Activated T-cell treated with anti-CD3 and anti-CD28 coated beads for 4 hours (primary cell): ENCODE measurements at places on chromosomes 3 and 15.

DNA sequence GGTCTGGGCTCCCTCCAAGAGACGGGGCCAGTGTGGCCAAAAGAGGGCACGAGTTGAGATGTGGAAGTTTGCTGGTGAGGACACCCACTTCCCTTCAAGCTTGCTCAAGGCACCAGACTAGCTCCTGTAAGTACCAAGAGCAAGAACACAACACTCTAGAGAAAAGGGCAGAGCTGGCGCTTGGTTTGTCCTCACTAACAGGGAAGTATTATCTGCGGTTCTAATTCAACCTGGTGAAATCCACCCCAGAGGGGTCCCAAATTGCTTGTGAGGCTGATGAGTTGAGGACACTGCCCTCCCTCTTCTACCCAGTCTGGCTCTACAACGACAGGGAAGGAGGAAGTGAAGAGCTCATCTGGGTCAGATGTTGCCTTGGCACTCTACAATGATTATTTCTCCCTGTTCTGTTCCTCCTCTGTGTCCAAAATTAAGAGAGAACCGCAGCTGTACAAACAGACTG is 16.9 kb upstream of the FSIP1 start:
- DNase-seq, result no peak

- no peak for DNase-seq
These were observed 20.9 kb downstream of the PGBD4 start for GRCh38 chr15:34122771-34123183.

DNA sequence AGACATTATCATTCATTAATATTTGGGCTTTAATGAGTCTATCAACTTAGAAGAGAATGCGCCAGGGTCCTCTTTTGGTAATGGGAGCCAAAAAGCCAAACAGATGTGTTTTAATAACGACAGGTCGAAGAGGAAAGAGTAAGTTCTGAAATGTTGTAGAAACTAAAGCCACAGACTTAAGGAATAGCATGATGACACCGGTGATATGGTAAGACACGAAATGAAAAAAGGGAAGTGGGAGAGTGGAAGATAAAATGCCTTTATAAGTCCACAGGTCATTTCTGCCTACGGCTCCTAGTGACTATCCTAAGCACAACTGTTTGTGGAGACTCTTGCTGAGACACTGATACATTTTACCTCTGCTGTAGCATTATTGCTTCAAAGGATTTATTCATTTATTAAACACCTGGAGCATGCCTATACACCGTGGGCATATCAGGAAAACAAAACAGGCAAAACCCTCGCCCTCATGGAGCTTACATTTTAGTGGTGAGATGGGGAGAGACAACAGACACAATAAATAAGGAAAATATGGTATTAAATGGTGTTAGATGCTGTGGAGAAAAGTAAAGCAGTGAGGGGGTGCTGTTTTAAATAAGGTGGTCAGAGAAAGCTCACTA is 11.7 kb upstream of the CD47 start:
- no peak for DNase-seq

DNA sequence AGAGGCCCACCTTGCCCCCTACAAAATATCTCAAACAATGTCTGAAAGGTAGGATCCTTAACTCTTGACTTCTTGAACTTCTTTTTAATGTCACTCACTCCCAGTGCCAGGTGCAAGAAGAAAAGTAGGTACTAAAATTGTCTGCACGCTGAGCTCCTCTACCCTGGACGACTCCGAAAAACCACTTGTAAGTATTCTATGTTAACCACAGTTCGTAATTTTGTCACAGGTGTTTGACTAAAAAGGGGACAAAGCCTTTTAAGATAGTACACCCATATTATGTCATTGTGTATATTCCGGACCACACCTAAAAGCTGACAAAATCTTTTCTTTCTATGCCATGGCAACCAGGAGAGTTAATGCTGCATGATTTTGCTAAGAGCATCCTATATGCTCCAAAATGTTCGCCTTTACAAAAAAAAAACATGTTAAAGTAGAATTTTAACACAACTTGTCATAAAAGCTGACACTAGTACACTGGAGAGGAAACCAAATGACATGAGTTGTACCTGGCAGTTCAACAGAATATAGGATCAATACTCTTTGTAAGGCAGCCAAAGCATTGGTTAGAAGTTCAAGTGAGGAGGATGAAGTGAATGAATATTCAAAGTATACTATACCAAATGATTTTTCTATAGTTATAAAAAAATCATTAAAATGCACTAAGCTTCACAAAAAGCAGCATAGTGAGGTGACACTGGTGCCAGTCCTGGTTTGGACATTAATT is 210.5 kb downstream of the FOXP1 start:
- no peak for DNase-seq

- DNase-seq, result no peak
These were observed 78.1 kb downstream of the PDE8A start for GRCh38 chr15:85059734-85060133.

- DNase-seq, result no peak
These were observed 20.7 kb upstream of the RPP14 start for GRCh38 chr3:58285334-58285733.

- DNase-seq, result no peak
These were observed 31.4 kb downstream of the NPTN start for GRCh38 chr15:73601451-73602445.

- DNase-seq, result no peak
These were observed 694.9 kb downstream of the NTRK3 start for GRCh38 chr15:87561641-87562040.

- no peak for DNase-seq
These were observed 184.1 kb downstream of the LPP start for GRCh38 chr3:188338086-188338485.

- DNase-seq, result no peak
These were observed 99.9 kb downstream of the CD200R1L start for GRCh38 chr3:112746675-112747280.

DNA sequence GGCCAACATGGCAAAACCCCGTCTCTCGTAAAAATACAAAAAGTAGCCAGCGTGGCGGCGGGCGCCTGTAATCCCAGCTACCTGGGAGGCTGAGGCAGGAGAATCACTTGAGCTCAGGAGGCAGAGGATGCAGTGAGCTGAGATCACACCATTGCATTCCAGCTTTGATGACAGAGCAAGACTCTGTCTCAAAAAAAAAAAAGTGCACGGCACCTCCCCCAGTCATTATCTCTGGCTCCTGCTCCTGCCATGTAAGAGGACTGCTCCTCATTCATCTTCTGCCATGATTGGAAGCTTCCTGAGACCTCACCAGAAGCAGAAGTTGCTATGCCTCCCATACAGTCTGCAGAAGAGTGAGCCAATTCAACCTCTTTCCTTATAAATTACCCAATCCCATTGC is 4.0 kb upstream of the ALG1L2 start:
- DNase-seq, result no peak

DNA sequence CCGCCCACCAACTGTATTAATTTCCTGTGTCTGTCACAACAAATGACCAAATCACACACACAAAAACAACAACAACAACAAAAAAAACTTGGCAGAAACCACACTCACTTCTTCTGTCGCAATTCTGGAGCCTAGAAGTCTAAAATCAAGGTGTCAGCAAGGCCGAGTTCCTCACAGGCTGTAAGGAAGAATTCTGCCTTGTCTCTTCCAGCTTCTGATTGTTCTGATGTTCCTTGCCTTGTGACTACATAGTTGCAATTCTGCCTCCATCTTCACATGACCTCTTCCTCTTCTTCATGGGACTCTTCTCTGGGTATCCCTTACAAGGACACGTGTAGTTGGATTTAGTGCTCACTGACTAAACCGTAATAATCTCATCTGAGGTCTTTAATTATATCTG is 61.4 kb downstream of the IL12A start:
- no peak for DNase-seq

GRCh38 chr3:185188816-185189215 is 36.0 kb upstream of the C3orf70 start:
- no peak for DNase-seq

DNA sequence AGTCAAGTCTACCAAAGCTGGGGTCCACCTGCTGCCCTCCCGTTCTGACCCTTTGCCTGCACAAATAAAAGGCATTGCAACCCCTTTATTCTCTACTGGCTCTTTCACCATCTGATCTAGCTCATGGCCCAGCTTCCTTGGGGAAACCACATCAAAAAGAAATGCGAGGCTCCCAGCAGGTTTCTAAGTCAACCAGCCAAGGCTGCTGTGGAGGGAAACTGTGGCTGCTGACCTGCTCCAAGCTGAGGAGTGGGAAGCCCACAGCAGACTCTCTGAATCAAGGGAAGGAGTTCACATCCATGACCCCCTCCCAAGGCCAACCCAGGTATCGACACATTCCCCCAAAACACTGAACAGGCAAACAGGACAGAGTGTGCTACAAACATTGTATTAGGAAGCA is 25.2 kb upstream of the SLCO2A1 start:
- no peak for DNase-seq

- no peak for DNase-seq
These were observed 70.1 kb upstream of the MBNL1 start for GRCh38 chr3:152198665-152199064.

GRCh38 chr3:38590521-38590920 is 59.0 kb downstream of the SCN5A start:
- no peak for DNase-seq

DNA sequence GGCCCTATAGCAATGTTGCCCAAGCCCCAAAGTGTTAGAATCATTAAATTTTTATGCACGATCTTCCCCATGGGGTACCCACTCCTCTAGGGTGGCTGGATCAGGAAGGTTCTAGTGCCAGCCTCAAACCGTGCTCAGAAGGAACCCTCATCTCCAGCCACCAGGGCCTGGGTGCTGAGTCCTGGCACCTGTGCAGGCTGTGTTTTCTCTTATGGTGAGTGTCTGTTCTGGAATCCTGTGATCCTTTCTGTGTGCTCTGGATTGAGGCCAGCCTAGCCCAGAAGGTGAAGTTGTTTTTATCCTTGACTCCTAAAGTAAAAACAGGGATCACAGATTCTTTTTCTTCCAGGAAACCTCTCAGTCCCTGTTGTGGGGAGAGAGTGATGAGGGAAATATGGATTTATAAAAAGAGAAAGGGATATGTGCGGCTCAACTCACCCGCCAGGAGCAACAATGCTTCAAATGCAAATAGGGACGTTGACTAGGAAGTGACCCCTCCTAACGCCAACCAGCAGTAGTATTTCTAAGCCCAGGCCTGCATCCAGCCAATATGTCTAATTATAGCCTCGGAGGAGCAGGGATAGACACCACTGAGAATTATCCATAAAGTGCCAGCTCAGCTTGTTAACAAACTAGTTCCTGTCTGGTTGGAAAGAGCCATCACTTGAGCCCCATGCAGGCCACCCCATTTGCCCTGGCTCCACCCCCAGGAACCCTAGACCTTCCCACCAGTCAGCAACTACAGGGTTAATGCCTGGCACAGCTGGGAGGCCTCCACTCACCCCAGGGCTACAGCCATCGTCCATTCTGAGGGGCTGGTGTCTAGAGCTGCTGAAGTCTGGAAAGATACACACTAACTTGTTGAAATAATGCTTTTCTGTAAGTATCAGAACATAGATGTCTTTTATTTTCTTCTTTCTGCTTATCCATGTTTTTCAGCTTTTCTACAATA is 513.5 kb upstream of the PROK2 start:
- DNase-seq, result no peak
